IMR-90 (cell line): ENCODE measurements at places on chromosomes 2 and 18. TPM values are rescaled to one million over a fixed set of nuclear protein-coding genes. Genes with fewer than 3 reads are reported as not detected.

ANKRD30B gene
- total RNA-seq = not detected in 2 replicates

AFF3 gene
- 13.9 and 14.3 TPM in 2 replicates for total RNA-seq

NXPH2 gene
- not detected in 2 replicates for total RNA-seq

PID1 gene
- 0.83 and 0.90 TPM in 2 replicates for total RNA-seq

SLC11A1 gene
- under 0.01 TPM in 2 replicates for total RNA-seq

DNA sequence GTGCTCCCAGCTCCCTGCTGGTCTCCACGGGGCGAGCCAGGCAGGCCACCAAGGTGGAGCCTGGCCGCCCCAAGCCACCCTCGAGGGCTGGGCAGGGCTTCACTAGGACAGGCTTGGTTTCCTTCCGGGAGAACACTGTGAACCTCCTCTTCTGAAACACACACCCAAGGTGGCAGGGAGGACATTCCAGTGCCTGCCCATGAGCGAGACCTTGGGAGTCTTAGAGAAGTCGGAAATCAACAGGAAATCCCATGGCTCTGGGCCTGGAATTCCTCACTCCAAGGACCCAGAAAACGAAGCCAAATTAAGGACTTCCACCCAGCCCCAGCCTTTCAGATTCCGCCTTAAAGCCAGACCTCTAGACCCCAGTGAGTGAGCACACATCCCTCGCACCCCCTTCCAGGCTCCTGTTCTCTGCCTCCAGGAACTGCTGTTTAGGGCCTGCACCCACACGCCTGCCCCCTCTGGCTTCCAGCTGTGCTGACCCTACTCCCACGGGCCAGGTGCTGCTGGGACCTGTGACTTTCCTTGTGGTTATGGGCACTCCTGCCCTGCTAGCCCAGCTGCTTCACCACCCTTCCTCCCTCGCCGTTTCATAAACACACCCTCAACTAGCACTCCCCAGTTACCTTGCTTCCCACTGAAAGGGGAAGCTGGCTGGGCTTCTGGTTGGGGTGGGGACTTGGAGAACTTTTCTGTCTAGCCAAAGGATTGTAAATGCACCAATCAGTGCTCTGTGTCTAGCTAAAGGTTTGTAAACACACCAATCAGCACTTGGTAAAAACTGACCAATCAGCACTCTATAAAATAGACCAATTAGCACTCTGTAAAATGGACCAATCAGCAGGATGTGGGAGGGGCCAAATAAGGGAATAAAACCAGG lies 13.7 kb downstream of the GPR17 start:
- DNase-seq = no peak

DNA sequence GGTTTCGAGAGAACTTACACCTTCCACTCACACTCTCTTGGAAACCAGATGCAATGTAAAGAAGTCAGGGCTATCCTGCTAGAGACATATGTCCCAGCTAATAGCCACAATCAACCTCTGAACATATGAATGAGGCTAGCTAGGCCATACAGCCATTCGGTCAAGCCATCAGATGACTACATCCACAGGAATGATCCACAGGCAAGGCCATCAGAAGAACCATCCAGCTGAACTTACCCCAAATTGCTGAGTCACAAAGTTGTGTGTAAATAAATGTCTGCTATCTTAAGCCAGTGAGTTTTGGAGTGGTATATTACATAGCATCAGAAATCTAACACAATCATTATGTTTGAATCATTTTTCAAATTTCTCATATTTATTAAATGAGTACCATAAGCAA lies 5.2 kb upstream of the SPAST start:
- DNase-seq = peak; percentile 67

DNA sequence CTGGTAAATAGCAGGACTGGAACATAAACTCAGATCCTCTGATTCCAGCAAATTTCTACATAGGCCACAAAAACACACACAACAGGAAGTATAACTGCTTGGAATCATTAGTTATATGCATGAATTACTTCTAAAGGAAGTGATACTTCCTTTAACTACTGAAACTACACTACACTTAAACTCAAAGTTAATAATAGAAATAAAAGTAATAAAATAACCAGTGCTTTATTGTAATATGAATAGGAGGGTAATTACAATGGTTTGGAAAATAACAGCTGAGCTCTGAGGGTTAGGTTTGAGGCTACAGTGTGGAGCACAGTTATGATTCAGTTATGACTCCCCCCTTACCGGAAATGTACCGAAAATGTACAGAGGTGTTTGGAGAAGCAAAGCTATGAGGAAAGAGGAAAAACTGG lies 18.5 kb upstream of the POLI start:
- DNase-seq = no peak

DNA sequence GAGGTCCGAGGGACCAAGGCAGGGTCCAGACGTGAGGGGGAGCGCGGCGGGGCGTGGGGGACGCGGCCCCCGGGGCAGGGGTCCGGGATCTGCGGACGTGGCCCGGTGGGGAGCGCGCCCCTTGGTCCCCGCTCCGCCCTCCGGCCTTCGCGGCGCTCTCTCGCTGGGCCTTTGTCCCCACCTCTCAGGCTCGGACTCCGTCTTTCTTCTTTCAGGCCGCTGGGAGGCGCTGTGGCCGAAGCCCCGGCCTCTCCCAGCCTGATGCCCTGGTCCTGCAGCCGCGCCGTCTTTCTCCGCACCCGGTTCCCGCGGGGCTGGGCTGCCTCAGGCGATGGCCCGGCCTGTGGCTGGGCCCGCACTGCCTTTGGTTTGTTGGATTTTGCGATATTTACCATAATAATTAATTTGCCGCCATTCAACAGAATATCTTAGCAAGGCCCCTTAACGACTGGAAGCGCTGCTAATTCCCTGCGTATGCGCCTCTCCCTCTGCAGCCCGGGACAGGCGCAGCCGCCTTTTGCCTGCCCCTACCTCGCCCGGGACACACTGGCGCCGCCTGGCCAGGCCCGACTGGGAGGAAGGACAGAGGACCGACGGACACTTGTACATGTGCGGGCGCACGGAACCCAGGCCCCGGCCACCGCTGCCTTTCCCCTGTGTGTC lies 10.8 kb downstream of the SIX3 start:
- DNase-seq = peak; percentile 34

GRCh38 chr2:108287169-108287568 lies 1.5 kb upstream of the SULT1C2 start:
- no peak for DNase-seq

- DNase-seq = no peak
Observed at GRCh38 chr2:218618102-218618860, 10.6 kb downstream of the PLCD4 start.

DNA sequence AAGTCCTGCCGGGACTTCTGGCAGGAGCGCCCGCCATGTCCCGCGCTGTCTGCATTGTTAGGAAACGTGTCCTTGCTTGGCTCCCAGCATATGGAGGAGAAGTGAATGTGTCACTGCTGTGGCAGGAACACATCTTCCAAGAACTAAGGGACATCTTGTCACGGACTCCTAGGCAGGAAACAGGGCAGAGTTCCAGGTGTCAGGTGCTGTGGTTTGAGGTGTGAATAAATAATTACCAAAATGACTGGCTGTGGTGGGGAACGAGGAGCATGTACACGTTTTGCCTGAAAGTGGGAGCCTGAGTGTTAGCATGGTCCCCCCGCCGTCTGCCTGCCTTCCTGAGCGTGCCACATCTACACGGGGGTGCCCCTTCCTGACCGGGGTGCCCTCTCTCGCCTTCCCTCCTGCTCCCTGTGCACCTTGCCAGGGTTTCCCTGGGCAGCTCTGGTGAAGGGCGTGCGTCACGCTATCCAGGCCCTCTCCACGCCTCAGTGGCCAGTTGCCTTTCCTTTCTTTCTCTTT lies 237.5 kb downstream of the LDLRAD4 start:
- no peak for DNase-seq

DNA sequence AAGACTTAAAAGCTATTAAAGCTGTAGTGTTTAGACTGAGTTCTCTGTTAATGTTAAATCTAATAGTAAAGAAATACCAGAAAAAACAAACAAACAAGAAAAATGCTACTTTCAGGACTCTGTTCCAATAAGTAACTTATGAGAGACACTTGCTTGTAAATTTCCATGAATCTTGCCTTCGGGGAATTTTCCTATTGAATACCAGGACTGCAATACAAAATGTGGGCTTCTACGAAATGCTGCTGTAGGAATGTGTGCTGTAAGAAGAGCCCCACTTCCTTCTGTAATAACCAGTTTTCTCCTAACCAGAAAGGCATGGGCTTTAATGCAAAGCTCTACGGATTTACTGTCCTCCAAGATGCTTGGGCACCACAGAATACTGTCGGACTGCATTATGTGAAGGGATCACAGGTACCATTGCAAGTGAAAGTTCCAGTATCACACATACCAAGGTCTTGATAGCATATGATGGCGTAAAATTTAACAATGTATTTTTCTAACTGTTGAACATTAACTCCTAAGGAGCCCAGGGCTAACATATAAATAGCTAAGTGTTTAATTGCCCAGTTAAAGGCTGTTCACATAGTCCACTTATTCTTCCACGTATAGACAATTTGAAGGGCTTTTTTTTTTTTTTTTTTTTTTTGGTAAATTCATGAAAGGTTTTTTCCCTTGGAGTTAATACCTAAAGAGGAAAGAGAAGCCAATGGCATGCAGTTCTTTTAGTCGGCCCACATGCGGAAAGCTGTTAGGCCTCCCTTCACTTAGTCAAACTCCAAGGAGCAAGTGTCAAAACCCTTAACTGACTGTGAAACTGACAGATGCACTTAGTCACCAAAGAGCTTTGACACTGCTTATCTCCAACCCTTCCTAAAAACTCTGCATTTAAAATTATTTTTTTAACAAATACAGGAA lies 564.0 kb upstream of the POU3F3 start:
- DNase-seq = no peak

DNA sequence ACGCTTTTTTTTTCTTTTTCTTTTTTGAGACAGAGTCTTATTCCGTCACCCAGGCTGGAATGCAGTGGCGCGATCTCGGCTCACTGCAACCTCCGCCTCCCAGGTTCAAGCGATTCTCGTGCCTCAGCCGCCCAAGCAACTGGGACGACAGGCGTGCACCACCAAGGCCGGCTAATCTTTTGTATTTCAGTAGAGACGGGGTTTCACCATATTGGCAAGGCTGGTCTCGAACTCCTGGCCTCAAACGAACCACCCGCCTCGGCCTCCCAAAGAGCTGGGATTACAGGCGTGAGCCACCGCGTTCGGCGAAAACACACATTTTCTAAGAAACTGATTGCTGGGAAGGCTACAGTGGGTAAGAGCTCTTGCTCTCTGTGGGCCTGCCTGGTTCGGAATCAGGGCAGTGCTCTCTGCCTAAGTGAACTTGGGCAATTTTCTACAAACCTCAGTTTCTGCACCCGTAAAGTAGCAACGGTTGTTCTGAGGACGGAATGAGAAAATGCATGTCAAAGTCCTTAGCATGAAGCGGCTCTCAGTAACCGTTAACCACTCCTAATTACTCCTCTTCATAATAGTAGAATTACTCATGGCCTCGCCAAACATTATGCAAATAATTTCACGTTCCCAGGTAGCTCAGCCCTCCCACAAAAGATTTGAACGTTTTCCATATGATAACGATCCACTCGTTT lies 1.0 kb upstream of the PMAIP1 start:
- DNase-seq = no peak

GRCh38 chr18:79950515-79951341 lies 725 bp downstream of the SLC66A2 start:
- peak; percentile 12 for DNase-seq

GRCh38 chr18:38481576-38481975 lies 916.0 kb upstream of the CELF4 start:
- DNase-seq = no peak

DNA sequence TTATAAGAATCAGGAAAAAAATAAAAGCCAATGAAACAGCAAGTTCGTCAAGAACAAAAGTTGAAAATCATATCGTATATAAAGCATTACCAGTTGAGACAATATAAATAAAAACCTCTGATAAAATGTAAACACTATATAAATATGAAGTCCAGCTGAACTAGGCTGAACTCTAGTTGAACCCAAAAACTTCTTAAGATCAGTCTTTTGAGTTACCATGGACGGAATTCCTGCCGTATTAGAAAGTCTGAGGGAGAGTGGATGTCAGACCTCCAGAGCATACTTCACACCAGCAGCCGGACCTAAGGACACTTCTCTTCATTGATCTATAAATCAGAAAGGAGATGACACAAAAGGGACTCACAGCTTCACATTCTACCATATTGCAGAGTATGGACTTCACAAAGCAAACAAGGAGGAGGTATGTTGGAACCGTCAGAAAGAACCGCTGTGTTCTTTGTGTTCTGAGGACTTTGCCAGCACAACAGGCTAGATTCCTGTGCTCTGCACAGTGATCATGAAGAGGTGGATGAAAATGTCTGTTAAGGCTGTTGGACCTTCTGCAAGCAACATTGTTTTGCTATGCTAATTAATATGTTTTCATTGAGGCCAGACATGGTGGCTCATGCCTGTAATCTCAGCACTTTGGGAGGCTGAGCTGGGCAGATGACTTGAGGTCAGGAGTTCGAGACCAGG lies 67.2 kb upstream of the SP5 start:
- DNase-seq = no peak

DNA sequence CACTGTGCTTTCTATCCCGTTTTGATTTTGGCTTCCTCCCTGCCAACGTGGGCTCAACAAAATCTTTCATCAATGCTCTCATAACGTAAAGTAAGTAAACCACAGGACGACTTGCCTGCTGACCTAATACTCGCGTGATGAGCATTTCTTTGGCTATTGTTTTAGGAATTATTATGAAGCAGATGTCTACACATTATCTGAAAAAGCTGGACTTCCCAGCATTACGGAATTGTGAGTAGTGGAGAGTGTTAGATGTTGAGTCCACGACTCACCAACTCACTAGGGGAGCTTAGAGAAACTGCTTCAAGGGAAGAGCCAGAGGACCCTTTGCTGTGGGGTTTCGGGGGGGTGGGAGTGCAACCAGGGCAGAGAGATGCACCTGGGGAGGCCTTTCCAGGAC lies 21.9 kb downstream of the HJURP start:
- DNase-seq = peak; percentile 82

DNA sequence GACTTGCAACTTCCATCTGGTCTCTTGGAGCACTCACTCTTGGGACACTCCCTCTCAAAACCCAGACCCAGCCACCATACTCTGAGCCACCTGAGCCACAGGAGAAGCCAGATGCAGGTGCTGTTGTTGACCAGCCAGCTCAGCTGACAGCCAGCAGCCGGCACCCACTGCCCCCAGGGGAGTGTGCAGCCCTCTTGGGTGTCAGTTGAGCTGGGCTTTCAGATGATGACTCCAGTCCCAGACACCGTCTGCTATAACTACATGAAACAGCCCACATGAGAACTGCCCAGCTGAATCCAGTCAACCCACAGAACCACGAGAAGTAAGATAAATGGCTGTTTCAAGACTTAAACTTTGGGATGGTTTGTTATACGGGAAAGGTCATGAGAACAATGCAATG lies 10.7 kb upstream of the IGFBP2 start:
- DNase-seq = no peak

- DNase-seq = no peak
Observed at GRCh38 chr2:122166820-122167219, 411.4 kb downstream of the TSN start.
